ENCODE measurements at places on chromosomes 2 and 18.
A peak's percentile ranks its signal among the peaks of the same experiment; 100 is the strongest.

DNA sequence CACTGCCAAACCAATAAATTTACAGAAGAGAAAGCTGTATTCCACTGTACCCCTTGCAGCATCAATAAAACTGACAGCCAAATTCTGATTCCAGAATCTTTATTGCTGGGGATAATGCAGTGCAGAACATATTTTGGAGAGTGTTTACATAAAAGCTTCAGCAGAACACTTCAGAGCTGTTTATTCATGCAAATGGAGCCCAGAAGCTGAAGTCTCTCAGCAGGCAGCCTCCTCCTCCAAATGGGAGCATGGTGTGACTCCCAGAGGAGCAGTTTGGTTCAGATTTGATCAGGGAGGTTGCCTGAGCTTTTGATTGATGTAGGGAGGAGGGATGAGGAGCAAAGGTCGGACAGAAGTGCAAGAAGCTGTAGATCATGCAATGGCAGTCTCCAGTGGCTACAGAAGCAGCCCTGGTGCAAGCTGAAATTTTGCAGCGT is 22.4 kb downstream of the LHCGR start:
- no peak for DNase-seq

DNA sequence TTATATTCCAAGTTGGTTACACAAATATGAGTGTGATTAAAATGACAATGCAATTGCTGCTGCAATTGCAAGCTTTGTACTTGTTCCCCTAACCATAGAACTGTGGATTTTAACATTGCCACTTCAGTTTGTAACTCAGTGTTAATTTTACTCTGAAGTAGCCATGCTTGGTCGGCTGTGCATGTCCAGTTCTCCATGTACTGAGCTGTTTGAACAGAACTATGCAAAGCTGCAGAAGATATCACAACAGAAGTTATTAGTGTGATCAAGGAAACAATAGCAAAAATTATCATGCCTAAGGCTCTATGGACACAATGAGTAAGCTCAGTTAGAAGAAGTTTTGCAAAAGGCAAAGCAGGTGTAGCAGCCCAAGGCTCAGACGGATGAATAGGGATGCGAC is 45.3 kb downstream of the CXCR4 start:
- no peak for DNase-seq

- no peak for DNase-seq
These were observed 229.4 kb downstream of the ZNF516 start for GRCh38 chr18:76265497-76266235.

GRCh38 chr2:238344517-238344916 is 24.2 kb downstream of the TRAF3IP1 start:
- DNase-seq, result no peak

DNA sequence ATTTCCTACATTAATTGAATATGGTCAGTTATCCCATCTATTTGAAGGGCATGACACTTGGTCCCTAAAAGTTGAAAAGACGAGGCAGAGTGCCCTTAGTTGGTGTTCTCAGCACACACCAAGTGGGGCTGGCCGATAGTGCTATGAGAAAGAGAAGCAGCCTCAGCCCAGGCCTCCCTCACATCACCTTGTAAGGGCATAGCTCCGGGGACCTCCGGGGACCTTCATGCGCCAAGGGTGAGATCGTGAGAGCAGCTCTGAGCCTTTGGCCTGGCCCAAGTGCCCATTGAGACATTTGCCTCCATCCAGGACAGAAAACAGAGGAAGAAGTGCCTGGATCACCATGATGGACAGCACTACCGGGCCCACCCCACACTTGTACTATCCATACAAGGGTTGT is 244.3 kb upstream of the COPS8 start:
- DNase-seq, result no peak

DNA sequence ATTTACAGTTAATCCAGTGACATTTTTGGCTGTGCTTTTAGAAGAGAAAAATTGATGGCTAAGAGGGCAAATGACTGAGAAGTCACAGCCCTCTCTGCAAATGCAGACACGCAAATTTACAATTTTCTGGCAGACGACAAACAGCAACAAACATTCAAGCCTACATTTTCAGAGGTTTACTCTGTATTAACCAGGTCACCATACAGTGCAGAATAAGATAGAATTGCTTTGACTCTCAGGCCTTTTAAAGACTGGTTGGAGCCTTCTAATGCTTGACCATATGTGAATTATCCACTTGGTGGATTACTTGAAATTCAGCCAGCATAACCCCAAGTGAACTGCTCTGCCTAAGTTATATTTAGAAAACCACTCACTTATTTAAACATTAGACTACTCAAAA is 280.9 kb upstream of the STON1 start:
- DNase-seq, result no peak

DNA sequence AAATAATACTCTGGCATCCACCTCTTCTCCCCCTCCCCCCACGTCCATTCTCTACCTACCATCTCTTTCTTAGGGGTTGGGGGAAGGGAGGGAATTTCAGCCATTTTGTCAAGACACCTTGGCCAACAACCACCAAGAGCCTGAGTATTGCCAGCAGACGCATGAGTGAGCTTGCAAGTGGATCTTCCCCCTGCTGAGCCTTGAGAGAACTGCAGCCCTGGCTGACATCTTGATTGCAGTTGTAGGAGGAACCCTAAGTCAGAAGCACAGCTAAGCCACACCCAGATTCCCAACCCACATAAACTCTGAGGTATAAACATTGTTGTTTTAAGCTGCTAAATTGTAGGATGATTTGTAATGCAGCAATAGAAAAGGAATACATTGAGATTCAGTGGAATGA is 165.6 kb downstream of the TMEFF2 start:
- DNase-seq, result peak; percentile 47

DNA sequence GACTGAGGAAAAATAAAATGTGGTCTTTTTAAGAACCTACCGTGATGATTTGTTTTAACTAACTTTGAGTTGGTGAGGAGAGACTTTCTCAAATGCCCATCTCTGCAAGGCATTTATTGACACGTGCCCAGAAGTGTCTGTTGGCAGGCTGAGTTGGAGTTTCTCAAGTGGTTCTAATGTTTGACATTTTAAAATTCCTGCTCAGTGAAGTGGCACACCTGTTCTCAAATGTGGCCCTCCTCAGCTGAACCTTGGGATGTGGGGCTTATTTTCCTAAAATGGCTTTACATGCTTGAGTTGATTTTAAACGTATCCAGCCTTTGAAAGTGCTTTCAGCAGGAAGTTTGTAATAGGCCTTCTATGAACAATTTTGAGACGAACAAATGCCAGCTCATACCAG is 876 bp upstream of the CAVIN2 start:
- DNase-seq, result no peak

DNA sequence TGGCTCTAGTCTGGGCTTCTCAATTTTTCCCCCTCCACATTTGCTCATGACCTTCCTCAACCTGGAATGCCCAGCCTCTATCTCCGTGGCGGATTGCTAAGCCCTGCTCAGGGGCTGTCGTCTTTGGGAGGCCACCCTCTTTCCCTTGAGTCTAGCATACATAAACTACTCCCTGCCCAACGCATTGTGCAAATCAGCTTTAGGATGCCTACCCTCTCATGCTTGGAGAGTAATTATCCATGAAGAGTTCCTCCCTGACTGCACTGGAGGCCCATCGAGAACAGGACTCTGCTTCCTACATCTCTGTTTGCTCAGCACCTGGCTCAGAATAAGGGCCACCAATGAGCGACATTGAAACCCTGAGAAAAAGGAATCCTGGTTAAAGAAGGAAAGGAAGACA is 53.7 kb upstream of the NPAS2 start:
- no peak for DNase-seq

DNA sequence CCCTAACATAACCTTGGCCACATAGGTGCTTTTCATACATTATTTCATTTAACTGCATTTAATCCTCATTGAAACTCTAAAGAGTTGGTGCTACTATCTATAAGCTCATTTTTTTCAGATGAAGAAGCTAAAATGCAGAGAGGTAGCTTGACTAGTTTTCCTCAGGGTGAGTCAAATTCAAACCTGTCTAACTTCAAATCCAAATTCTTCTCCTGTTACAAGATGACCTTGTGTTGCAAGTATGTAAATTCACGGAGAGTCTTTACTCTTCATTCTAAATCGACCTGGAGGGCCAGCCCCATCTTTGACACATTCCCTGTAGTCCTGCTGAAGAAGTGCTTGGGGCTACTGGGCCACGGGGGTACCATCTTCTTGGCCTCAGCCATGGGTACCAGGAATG is 8.2 kb upstream of the SETBP1 start:
- no peak for DNase-seq

GRCh38 chr2:9102861-9103662 is 99.6 kb upstream of the MBOAT2 start:
- DNase-seq, result peak; percentile 93

DNA sequence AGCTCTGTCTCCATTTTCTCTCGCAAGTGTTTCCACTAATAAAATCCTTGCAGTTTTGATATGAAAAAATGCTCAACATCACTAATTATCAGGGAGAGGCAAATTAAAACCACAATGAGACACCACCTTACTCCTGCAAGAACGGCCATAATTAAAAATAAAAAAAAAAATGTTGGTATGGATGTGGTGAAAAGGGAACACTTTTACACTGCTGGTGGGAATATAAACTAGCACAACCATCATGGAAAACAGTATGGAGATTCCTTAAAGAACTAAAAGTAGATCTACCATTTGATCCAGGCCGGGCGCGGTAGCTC is 49.8 kb upstream of the GREB1L start:
- no peak for DNase-seq

DNA sequence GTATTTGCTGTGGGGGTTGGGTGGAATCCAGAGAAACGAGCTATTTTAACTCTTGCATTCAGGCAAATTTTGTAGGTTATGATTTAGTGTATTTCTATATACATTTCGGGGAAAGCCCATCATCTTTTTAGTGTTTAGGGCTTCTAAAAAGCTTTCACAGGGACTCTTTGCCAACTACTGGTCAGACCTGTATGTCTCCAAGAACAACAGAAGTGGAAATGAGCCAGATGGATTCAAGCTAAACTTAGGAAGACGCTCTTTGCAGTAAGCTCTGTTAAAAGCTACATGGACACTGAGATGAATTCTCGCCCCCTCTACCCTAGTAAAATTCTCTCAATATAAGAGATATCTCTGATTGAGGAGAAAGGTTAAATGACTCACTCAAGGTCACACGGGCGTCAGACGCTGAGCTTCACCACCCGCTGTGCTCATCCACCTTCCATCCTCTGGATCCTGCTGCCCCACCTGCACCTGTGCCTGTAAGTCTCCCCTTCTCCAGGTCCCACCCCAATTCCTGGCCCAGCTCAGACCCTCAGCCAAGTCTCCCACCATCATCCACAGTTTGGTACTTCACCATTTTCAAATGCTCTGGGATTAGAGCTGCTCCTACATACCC is 85.6 kb downstream of the MARCHF4 start:
- no peak for DNase-seq

GRCh38 chr2:69641471-69641870 is 2.1 kb downstream of the AAK1 start:
- no peak for DNase-seq

DNA sequence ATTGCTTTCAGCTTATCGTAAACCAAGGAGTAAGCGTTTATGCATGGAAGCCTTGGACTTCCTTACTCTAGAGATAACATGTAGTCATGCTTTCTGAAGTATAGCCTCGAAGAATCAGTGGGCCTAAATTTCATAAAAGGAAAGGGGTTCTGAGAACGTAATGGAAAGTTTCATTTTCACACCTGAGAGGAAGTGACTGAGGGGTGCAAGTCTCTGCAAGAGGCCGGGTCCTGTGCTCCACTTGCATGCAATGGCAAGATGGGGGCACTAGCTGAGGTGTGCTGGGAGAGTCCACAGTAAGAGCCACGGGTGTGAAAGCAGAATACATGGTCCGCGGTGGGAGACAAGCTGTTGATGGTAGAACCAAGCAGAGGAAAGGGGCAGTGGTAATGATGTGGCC is 36.5 kb upstream of the C1D start:
- DNase-seq, result no peak

GRCh38 chr2:235129850-235130249 is 178.0 kb downstream of the SH3BP4 start:
- no peak for DNase-seq

GRCh38 chr2:171598713-171599319 is 76.5 kb downstream of the CYBRD1 start:
- no peak for DNase-seq

- DNase-seq, result no peak
These were observed 48.0 kb downstream of the HDLBP start for GRCh38 chr2:241267249-241268067.

- DNase-seq, result peak; percentile 60
These were observed 83.9 kb downstream of the INHBB start for GRCh38 chr2:120429586-120430500.

GRCh38 chr2:229431327-229431954 is 160.4 kb upstream of the PID1 start:
- no peak for DNase-seq

DNA sequence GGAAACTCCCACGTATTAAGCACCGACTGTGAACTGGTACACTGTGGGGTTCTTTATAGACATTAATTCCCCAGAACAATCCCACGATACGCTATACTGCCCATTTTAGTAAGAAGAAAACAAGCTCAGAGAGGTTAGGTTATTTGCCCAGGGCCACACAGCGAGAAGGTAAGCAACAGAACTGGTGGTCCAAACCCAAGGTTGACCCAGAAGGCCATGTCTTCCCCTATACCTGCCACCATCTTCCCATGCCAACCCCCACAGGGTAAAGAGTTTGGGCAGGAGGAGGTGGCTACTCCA is 69.9 kb downstream of the MARCO start:
- no peak for DNase-seq

DNA sequence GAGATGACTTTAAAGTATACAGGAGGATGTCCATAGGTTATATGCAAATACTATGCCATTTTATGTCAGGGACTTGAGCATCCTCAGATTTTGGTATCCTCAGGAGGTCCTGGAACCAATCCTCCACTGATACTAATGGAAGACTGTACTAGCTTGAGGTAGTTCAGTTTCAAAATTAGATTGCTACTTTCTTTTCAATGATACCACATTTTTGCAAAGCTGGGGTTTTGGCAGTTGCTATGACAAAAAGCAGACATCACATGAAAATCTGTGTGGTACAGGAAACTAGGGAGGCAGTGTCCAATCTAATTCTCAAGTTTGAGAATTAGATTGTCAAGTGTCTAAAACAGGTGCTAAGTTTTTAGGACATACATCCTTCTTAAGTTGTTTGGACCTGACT is 14.2 kb downstream of the EHBP1 start:
- no peak for DNase-seq

GRCh38 chr2:171529914-171530313 is 7.6 kb downstream of the CYBRD1 start:
- no peak for DNase-seq

- no peak for DNase-seq
These were observed 117.5 kb downstream of the ATP9B start for GRCh38 chr18:79186649-79187048.

DNA sequence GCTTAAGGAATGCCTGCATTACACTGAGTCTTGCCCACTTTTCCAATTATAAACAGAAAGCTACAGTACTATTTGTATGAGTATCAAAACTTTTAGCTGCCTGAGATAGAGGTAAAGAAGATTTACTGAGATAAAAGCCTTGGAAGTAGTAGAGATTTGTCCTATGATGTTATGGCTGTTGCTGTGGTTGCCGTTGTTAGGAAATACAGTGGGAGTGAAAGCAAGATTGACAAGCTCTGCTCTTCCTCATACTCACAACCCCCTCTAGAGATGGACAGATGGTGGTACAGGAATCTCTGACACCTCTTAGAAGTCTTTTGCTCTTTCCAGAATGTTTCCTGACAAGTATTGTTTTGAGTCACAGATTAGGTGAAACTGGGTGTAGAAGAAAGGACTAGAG is 242.5 kb downstream of the RPIA start:
- no peak for DNase-seq

GRCh38 chr2:121297217-121297830 is 12.3 kb upstream of the TFCP2L1 start:
- DNase-seq, result peak; percentile 40

All from ELF-1 (cell line).